ENCODE measurements at places on chromosomes 6 and 20.

DNA sequence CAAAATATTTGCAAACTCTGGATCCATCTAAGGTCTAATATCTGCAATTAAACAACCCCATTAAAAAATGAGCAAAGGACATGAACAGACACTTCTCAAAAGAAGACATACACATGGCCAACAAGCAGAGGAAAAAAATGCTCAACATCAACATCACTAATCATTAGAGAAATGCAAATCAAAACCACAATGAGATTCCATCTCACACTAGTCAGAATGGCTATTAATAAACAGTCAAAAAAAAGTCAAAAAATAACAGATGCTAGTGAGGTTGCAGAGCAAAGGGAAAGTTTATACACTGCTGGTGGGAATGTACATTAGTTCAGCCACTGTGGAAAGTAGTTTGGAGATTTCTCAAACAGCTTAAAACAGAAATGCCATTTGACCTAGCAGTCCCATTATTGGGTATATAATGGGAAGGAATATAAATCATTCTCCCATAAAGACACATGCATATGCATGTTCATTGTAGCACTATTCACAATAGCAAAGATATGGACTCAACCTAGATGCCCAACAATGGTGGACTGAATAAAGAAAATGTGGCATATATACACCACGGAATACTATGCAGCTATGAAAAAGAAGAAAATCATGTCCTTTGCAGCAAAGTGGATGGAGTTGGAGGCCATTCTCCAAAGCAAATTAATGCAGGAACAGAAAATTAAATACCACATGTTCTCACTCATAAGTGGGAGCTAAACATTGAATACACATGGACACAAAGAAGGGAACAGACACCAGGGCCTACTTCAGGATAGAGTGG is 9.1 kb downstream of the ZNFX1 start:
- DNase-seq = no peak

DNA sequence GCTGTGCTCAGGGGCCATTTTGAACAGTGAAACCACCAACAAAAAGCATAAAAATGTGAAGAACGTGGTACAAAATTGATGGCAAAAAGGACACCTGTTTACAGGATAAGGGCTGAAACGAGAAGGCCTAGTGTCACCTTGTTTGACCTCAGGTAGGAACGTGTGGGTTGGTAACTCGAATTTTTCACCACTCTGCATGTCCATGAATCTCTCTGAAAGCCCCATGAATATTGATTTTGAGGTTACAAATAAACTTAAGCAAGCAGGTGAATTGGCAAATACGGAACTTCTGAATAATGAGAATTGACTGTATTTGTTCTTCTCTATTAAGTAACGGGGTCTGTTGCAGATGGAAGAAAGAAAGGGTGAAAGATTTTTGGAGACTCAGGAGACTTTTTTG is 59.6 kb upstream of the EDN1 start:
- DNase-seq = no peak

DNA sequence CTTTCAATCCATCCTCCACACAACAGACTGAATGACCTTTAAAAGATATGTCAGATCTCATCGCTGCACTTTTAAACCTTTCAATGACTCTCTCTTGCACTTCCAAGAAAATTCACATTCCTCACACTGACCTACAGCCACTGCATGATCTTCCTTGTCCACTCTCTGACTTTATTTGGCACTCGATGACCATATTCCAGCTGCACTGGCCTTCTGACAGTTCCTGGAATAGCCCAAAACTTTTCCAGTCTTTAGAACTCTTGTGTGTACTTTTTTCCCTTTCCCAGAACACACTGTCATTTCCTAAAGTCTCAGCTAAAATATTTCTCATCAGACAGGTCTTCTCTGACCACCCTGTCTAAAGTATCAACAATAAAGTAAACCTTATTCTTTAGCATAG is 174.6 kb downstream of the ADGRG6 start:
- DNase-seq = no peak

DNA sequence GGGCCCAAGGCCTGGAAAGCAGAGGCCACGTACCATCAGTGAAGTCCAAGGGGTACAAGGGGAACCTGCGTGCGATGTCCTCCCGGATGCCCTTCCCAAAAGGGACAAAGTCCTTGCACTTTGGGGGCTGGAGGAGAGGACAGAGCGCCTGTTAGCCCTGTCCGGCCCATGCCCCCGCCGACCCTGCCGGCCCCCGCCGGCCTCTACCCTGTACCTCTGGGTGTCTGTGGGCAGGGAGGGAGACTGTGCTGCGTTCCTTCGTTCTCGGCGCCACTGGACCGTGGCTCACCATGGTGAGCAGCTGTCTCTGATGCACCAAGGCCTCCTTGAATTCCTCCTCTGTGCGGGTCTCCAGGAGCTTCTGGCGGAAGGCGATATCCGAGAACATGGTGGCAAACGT is 7.9 kb downstream of the SLC4A11 start:
- no peak for DNase-seq

GRCh38 chr6:109296971-109297372 is 85.3 kb downstream of the CD164 start:
- no peak for DNase-seq

DNA sequence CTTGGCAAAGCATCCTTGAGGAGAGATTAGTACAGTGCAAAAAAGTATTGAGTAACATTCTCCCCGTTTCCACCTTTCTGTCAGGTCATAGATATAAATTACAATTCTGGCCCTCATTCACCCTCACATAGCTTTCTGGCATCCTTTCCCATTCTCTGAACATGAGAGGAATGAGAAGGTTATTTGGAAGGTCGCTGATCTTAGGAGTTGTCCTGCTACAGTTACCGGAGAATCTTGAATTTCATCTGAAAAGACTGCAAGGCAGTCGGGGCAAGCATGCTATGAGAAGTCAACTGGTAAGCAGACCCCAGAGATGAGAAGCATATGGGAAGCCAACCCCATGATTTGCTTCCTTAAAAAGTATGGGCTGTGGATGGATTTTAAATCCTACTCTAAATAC is 166.7 kb upstream of the CENPW start:
- DNase-seq = no peak

- DNase-seq = no peak
Observed at GRCh38 chr20:7772371-7772770, 167.9 kb downstream of the HAO1 start.

- DNase-seq = no peak
Observed at GRCh38 chr6:125750692-125751333, 1.4 kb downstream of the HEY2 start.

GRCh38 chr6:85360794-85361642 is 88.9 kb upstream of the NT5E start:
- DNase-seq = peak; percentile 91

- no peak for DNase-seq
Observed at GRCh38 chr6:134176264-134176975, 124.0 kb upstream of the SLC2A12 start.

- no peak for DNase-seq
Observed at GRCh38 chr6:31386977-31387376, 16.4 kb upstream of the MICA start.

DNA sequence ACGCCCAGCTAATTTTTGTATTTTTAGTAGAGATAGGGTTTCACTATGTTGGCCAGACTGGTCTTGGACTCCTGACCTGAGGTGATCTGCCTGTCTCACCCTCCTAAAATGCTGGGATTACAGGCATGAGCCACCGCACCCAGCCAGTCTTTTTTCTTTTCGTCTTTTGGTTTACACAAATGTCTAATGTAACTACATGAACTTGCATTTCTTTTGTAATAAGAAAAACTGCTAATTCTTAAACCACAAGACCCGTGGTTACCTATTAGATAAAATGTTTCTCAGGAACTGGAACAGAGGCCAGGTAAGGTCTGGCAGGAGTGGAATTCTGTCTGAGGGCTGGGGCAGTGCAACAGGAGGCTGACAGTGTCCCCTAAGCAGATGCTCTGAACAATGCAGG is 32.7 kb upstream of the GSTA3 start:
- DNase-seq = no peak

DNA sequence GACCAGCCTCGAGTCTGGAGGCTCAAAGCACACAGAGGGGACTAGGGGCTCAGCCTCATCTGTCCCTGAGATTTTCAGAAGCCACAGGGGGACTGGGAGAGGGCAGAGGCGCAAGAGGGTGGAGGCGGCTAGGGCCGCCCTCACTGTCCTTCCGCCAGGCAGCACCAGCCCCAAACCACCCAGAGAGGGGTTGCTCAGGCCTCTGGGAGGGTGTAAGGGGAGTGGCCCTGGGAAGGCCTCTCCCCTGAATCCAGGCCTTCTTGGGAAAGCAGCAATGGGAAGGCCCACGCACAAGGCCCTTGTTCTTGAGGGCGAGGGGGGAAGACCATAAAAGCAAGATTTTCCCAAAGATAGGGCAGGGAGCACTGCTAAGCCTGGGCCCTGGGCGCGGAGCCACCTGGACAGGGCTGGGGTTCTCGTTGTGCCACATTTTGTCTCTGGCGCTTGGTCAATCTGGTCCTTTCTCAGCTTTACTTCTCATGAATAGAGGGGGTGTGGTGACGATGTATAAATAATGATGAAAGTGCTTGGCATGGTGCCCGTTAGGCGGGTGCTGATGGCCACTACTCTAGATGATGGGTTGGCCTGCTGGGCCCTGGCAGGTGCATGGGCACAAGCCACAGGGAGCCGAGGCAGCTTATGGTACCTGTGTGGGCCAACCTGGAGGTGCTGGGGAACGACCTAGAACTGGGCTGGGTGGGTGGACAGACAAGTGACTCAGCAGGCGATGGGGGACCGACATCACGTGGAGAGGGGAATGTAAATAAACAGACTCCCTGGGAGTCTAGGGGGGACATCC is 4.8 kb downstream of the SAMD10 start:
- no peak for DNase-seq

DNA sequence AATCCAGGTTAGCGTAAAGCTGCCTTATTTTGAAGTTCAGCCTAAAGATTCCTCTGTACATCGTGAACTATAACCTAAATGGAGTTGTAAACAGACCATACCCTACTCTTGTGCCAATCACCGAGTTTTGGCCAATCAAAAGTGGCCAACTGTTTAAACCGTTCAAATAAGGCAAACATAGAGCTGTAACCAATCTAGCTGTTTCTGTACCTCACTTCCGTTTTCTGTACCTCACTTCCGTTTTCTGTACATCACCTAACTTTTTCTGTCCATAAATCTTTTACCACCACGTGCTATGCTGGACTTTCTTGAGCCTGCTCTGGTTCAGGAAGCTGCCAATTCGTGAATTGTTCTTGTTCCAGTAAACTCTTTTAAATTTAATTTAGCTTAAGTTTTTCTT is 39.7 kb downstream of the LBP start:
- DNase-seq = no peak

DNA sequence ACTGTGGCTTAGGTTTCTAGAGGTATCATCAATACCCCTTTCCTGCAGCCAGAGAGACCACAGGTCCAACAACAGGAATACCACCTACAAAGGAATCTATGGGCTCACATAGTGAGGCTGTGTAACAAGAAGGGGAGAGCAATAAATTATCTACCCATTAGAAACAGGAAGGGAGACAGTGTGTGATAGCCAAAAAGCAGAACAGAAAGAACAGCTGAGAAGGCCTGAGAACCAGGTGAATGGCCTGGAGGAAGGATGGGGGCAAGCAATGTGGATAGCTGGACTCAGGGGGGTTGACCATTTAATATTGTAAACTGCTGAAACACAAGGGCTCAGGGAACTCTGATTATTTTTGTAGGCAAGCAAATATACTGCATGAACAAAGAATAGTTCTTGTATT is 628.2 kb downstream of the COL12A1 start:
- DNase-seq = no peak

DNA sequence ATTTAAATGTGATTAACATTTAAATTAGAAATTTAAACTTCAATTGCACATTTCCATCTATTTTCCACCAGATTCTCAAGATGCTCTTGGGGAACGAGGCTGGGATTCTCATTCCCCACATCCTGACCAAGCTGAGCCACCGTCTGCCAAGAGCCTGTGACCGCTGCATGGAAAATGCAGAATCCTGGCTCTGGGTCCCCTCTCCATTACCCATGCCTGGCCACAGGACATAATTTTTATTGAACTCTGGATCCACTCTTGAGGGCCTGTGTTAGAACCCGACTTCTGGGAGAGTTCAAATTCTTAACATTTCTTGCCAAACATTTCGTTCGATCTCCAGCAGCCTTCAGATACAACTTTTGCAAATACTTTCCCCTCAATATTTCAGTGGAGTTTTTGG is 201.6 kb upstream of the SNX9 start:
- DNase-seq = no peak

DNA sequence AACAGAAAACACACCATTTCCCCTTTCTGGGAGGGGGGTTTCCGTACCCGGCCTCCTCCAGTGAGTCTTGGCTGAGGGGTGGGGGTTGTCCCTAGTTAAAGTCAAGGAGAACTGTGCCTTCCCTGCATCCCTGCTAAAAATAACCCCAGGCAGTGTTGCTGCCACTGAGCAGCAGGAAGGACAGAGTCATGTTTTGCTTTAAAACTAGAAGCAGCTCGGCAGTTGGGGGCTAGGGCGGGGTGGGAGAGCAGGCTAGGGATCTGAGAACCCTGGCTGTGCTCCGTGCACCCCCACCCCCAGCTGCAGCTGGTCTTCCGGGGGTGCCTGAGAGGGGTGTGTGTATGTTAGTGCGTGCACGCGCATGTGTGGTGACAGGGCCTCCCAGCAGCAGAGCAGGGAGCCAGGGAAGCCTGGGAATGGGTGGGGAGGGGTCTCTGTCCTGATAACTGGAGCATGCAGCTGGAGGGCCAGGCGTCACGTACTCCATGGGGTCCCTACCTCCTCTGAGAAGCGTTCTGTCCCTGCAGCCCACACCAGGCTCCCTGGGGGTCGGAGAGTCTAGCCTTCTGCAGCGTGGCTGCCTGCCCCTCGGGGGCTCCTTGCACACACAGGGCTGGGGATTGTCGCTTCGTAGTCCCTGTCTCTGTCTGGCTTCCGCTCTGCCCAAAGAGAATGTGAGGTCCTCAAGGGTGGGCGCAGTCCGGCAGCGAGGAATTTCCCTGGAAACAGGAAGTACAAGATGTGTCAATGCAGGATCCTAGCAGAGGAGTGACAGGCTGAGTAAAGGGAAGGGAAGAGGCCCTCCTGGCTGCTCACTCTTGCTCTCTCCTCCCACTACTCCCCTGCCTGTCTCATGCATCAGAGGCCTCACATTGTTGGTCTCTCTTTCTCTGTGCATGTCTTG is 16.8 kb upstream of the ARMC12 start:
- DNase-seq = no peak

GRCh38 chr20:61954276-61955021 is 111.2 kb downstream of the TAF4 start:
- DNase-seq = no peak
